NCI-H69 (cell line): ENCODE measurements at places on chromosomes 13 and 19.

DNA sequence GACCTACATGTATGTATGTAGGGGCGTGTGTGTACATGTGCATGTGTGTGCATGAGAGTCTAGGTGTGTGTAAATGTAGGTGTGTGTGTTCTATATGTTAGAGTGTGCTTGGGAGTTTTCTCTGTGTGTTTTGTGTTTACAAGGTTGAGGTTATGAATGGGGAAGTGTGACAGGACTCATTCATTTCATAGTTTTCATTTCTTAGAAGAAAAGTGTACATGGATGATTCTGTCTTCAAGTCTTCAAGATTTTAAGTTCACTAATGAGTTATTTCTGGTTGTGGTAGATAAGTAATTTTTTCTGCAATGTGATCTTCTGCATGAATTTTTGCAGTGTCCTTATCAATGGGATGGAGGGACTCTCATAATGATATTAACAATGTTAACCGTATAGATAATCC, 118.2 kb upstream of the SLC10A2 start:
- no peak for DNase-seq

DNA sequence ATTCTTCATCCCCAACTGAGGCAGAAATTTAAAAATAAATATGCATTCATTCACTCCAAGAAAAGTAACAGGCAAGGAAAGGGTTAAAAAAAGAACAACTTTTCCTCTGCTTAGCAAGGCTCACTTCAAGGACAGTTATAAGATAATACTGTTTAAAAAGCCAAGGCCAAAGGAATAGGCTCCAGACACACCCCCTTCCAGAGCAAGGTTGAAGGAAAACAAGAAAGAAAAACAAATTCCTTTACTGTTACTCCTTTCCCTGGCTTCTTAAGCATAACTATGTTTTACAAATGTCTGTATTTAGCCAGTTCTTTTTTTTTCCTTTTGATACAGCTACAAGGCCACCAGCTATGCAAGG, 8.5 kb downstream of the SIGLEC11 start:
- no peak for DNase-seq

DNA sequence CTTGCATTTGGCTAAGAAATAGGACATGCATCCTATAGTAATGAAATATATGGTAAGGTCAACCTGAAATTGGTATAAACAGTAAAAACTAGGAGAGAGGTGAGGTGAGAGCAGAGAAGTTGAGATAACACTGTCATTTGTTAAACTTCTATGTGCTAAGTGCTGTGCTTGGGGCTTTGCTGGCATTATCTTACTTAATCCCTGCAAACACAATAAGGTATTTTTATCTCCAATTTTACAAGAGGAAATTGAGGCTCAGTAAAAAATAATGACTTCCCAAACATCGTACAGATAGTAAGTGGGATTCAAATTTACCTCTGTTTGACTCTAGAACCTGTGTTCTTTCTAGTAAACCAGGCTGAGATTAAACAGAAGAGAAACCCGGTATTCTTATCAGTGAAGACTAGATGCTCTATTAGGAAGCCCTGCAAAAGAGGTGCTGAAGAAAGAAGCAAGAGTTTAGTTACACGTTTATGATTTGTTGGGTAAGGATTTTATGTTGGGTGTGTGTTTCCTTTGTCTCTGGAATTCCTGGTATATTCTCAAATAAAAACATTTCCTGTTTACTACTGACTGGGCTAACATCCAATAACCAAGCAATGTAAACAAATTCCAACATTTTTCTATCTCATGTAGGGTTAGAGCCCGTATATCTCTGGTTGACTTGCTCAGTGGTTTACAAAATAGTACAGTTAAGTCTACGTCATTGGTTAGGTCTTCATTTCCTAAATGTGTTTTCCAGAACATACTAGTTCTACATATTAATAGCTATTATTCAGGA, 137.3 kb upstream of the FNDC3A start:
- no peak for DNase-seq

DNA sequence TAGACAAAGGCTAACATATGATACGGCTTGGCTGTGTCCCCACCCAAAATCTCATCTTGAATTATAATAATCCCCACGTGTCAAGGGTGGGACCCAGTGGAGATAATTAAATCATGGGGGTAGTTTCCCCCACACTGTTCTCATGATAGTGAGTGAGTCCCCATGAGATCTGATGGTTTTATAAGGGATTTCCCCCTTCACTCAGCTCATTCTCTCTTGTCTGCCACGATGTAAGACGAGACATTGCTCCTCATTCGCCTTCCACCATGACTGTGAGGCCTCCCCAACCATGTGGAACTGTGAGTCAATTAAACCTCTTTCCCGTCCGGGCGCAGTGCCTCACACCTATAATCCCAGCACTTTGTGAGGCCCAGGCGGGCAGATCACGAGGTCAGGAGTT, 143.5 kb downstream of the RXFP2 start:
- no peak for DNase-seq

DNA sequence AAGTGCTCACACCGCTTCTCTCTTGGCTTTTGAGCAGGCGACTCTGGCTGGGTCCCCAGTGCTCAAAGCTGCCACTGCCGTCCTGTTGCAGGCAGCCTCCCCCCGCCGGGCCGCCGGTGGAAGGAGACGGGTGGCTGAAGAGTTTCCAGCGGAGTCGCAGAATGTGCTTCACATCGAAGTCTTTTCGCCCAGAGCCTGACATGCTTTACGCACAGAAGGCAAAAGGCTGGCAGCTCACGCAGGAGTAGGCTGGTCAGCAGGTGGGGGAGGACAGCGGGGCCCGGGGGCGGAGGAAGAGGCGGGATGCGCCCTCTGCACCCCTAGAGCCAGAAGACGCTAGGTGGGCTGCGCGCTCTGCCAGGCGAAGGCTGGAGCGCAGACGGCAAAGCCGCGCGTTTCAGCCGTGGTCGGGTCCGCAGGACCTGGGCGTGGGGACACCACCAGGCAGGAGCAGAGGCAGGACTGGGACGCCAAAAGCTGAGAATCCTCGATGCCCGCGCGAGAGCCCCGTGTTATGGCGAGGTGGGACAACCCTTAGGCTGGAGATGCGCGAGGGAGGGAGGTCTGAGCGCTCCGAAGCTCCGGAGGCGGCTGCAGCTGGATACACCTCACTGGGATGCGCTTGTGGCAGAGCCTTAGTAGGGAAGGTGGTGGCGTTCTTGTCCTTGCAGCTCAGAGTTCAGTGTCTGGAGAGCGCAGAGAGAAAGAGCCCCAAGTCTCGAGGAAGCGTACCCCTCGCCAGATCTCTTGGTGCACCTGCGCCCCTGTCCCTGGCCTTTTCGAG, at the start of gene ATXN8OS:
ATXN8OS (plus strand) TSS at position 329 of the 784 bp plus-strand sequence.
- DNase-seq: peak; percentile 66

DNA sequence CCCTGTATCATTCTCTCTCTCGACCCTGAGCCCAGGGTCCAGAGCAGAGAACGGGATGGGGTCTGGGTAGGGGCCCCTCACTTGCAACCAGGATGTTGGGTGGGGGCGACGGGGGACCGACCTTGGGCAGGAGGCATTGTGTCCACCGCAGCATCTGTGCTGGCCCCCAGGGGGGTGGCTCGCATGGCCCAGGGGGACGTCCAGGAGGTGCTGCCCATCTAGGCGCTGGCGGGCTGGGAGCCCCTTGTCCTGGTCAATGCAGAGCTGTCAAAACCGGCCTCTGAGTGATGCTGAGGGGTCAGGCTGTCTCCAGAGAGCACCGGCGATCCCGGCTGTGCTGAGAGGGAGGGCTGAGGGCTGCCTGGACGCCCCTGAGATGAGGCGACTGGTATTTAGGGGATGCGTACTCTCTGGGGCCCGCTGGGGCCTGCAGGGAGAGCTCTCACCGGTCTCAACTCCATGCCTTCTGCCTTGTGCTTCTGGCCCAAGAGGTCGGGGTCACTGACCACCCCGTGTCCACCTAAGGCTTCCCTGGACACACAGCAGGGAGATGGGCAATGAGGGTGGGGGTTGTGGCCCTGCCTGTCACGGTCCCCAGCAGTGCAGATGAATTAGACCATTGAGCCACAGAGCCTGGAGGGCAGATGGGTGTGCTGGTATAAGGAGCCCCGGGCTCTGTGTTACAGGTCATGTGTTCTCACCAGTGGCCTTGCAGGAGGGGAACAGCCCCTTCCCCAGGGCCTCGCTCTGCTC, 8.6 kb downstream of the RPS9 start:
- DNase-seq: peak; percentile 60

DNA sequence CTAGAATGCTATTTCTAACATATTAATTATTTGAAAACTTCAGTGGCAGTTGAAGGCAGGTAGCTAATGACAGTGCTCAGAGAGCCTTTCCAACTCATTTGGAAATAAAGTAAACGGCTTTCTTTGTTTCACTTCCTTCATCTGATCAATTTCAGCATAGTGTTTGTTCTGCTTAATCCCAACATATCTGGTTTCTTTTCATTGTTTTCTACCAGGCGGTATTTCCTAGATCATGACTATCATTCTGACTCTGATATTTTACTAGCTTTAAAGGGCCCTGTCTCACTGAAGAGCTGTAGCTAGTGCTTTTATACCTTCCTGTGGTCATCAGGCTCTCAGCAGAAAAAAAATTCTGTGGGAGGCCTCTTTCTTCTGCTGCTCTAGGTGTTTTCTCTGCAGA, 178.6 kb downstream of the RBM26 start:
- peak; percentile 47 for DNase-seq

DNA sequence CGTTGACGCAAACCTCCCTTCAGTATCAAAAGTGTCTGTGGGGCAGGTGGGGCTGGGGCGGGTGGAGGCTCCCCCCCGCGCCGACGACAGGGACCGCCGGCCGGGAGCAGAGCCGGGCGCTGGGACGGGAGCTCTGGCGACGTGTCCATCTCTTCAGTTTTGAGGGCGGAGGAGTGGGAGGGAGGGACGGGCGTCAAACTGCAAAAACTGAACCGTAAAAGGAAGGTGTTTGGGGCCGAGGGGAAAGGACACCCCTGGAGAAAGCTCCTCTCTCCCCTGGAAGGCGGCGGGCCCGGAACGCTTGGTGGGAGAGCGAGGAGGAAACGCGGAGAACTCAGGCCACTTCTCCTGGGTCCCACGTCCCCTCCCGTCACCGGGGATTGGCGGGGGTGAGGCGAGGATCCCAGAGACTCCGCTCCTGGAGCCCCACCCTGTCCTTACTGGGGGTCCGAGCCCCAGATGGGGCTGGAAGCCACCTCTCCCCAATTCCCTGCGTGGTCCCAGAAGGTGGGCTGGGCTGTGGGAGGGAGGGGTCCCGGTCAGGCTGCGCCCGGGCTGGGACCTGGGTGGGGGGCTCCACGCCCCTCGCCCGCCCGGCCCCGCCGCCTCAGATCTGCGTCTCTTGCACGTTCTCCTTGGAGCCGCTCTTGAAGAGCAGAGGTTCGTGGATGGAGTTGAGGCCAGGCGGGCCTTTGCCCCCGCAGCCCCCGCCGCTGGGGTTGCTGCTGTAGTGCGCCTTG, 3.4 kb upstream of the ASPDH start:
- DNase-seq: no peak

DNA sequence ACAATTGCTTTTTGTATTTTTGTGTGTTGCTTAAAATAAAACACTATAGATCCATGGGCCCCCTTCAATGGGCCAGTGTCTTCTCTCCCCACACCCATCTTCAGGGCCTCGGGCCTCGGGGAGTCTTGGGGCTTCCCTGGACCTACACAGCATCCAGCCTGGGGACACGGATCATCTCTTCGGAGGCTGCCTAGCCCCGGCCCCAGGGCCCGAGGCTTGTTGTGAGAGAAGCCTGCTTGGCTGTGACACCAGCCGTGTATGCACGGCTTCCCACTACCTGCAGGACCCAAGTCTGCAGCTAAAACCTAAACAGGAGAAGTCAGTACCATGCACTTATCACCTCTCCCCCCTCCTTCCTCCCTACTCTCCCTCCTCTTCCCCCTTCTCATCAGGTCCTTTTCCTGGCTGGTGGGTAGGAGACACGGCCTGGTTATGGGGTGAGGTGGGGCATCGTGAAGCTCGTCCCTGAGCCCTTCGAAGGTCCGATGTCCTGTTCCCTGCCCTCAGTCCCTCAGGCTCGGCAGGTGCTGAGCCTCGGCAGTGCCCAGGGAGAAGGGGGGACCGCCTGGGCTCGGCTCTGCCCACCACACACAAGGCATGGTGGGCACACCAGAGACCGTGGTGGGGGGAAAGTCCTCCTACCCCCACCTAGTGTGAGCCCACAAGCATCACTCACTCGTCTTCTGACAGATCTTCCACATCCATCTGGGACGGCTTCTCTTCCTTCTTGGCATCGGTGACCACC, 9.5 kb downstream of the C13orf46 start:
- DNase-seq: no peak
